ENCODE measurements at places on chromosomes 12 and 14.

DNA sequence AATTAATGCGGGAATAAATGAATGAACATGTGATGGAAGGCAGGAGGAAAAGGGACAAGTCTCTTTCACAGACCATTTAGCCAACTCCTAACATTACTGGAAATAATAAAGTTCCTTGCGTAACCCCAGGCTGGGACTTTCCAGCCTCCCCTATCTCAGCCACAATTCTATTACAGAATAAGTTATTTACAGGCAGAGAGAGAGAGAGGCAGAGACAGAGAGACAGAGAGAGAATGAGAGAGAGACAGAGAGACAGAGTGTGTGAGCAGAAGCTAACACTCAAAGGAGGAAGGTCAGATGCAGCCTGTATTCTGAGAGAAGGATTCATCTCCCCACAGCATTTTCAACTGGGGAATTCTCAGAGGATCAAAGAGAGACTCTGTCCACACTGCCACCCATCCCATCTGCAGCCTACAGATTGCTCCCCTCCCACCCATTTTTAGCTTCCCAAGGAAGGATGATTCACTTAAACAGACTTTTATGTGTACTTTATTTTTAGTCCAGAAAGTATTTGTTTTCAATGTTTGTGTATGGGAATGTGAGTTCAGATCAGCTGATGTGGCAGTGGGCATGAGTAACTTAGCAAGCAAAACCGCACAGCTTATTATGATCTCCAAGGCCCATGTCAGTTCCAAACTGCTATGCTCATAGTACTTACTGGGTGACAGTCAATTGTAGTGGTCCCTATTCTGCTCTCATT lies 165.7 kb downstream of the CAND1 start:
- no peak for DNase-seq

GRCh38 chr12:126021675-126022074 lies 956.4 kb downstream of the AACS start:
- DNase-seq: no peak

DNA sequence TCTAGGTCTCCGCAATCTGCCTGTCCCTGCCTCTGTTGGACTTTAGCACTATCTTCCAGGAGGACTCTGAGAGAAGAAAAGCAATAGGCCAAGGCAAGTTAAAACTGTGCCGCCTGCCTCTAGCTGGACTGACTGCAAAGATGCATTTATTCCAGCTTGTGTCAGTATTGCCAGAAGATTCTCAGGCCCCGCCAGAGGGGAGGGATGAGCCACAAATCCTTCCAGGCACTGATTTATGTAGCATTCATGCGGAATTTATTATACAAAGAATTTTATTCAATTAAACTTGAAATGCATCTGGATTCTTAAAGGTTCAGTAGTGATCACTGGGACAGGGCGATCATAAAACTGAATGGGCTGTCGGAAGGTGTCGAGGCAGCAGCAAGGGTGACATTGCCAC lies 19.8 kb downstream of the MMAB start:
- DNase-seq: no peak

GRCh38 chr12:122081697-122082221 lies 3.2 kb downstream of the MLXIP start:
- peak; percentile 62 for DNase-seq

DNA sequence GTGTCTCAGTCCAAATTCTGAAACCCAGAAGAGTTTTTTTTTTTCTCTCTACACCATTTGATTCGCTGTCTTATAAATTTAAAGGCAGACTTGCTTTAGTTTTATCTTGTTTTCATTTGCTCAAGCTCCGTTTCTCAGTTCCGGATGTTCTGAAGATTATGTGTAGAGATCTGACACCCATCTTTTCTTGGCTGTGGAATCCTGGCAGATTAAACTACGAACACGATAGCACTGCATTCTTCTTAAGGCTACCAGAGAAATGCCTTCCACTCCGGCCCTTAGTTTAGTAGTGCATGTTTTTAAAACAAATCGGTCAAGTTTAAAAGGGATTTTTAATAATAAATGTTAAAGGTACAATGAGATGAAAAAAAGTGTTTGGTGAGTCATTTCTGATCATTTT lies 106.4 kb downstream of the LMO3 start:
- DNase-seq: no peak

GRCh38 chr12:56928262-56928661 lies 5.9 kb downstream of the SDR9C7 start:
- DNase-seq: no peak

GRCh38 chr14:69079747-69080146 lies 73.2 kb downstream of the DCAF5 start:
- no peak for DNase-seq

DNA sequence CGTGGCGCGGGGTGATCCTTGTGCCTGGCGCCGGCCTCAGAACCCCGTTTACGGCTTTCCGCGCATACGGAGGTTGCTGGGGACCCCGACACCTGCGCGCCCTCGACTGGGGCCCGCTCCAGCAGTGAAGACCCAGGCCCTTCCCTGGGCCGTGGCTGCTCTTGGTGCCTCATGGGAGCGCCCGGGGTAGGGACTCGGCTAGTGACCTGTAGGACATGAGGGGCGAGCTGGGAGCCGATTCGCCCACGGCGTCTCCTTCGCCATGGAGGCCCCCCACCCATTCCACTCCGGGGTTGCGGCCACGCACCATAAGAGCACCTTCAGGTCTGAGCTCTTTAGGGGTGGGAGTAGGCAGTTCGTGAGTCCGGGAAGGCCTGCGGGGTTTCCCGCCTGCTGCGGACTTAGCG lies 14.2 kb upstream of the PAX9 start:
- DNase-seq: no peak

DNA sequence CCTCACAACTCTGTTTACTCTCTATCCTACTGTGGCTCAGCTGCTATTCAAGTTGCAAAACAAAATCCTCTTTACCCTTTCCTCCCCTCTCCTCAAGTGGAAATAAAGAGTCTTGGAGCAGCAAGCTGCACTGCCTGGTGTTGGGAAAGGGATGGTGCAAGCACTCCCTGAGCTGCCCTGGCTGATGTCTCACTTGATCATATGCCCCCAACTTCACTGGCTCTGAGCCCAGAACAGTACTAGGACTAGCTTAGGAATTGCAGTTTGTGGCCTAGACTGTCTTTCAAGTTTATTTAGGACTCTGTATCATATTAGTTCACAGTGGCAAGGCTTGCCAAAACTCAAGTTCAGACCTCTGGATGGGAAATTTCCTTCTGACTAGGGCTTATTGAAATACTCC lies 1683.8 kb upstream of the SEL1L start:
- DNase-seq: no peak

DNA sequence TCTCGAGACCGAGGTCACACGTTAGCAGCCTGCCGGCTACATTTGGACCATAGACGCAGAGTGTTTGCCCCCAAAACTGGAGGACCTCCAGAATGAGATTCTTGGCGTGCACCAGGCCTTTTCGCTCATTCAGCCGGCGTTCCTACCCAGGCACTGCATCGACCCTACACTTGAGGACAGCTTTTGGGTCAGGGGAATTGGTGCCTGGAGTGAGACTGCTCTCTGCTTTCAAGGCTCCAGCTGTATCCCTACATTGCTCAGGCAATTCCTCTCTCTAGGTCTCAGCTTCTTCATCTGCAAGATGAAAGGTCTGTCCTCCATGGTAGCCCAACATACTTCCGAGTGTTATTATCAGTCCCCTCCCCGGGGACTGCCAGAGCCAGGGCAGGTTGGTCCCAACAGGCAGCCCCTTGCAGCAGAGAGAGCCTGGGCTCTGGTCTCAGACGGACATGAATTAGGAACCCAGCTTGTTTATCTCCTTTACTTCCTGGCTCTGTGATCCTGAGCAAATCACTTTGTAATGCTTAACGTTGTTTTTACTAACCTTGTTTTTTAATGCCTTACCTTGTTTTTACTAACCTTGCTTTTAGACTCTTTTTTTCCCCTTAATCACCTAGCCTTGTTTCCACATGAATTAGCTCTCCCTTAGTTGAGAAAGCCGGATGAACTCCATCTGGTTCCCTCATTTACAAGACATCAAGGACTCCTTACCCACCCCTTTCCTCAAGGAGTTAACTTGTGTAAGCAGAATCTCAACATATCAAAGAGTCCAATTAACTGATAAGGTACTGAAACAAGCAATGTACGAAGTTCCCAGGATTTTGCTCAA lies 892 bp downstream of the TCHP start:
- no peak for DNase-seq

GRCh38 chr14:55026441-55026792 lies 482 bp downstream of the WDHD1 start:
- DNase-seq: no peak

DNA sequence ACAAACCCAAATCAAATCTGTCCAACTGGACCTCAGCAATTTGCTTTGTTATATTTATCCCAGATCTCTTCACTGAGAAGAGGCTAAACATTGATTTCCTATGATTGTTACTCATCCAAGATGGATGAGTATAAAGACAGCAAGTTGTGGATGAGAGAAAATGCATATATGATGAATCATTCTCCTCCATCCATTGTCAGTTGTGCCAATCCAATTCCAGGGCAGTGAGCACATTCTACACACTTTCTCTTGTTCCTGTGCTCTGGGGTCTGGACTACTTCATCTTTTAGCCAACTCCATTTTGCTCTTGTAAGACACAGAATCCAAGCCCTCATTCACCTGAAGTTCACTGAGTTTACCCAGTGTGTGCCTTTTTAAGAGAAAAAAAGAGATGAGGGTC lies 105.7 kb downstream of the GCH1 start:
- DNase-seq: no peak

- DNase-seq: no peak
Measured at GRCh38 chr12:4580281-4580688, 18.3 kb downstream of the DYRK4 start.

DNA sequence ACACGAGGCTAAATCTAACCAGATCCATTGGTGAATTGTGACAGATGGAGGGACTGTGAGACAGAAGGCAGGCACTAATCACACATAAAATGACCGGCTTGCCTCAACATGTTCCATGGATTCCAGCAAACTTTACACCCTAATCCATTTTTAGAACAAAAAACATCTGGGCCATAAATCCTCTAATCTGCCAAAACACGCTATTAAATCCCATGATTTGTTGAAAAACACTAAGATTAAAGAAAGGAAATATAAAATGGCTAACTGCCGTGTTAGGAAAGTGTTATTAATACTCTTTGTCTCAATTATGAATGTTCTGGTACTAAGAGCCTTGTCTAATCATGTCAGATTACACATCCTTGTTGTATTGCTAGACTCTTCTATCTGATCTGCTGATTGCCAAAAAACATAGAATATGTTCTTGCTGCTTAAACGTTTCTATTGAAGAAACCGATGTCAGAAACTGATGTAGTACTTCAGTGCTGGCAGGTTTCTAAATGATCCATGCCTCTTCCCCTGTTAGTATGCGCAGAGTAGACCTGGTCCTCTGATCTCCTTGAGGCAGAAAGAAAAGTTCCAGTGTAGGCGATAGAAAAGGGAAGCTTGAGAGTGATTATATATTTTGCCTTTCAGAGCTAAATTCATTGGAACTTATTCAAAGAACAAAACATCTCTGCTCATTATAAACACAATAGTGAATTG lies 384.9 kb downstream of the SOX5 start:
- no peak for DNase-seq

DNA sequence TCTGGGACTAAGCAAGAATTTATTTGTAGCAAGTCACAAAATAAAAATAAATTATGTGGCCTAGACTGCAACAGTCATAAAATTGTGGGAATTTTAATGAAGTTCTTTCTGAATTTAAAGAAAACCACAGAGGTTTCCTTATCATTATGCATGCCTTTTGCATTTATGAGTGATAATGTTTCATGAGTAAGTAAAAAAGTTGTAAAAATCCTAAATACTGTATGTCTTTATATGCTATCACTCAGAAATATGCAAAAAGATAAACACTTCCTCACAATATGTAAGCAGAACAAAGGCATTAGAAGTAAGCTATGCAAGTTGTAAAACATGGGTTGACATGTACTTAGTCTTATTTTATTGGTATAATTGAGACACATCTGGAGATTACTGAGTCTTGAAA lies 239.4 kb upstream of the PDE3A start:
- DNase-seq: no peak

- peak; percentile 6 for DNase-seq
Measured at GRCh38 chr14:50542941-50543418, 10.6 kb upstream of the MAP4K5 start.

- DNase-seq: no peak
Measured at GRCh38 chr12:65596514-65597091, 227.7 kb upstream of the HMGA2 start.

- DNase-seq: no peak
Measured at GRCh38 chr12:111426344-111427185, 20.8 kb downstream of the SH2B3 start.

- no peak for DNase-seq
Measured at GRCh38 chr12:56487448-56488040, 417 bp downstream of the GLS2 start.

DNA sequence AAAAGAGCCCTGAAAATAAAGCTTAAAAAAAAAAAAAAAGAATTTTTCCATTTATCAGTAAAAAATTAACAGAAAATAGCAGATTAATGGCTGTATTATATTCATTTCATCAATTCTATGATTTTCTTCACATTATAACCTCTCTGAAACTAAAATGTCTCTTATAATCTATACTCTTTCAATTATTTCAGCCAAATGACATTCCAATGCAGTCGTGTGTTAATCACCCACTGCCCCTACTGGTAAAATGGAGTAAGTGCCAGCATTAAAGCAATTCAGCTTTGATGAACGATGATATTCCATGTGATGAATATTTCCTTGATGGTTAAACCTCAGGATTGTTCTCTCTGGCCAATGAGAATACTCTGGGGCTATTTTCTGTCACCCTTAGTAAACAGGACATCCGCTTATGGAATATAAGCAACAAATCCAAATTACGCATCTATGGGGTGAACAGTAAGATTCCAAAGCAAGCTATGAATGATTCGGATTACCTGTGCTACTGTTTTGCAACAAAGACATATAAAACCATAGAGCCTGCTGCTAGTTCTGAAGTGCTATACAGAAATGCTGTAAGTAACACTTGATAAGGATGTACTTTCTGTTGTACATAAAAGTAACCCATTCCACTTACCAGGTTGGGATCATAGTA lies 20.3 kb upstream of the SYCP3 start:
- peak; percentile 57 for DNase-seq

DNA sequence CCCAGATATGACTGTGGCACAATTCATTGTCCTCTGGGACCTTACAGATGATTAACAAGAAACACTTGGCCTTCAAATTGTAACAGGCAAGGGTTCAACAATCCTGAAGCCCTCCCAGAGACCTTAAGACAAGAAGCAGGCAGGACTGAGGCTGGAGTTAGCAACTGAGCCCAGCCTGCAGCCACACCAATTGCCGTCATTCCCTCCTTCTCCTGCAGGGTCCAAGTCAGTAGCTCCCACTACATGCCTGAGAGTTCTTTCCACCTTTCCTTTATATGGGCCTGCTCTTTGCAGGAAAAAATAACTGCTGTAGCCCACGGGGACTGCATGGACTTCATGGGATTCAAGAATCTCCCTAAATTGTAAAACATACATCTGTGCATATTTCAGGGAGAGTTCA lies 2.4 kb upstream of the SERPINA4 start:
- no peak for DNase-seq

DNA sequence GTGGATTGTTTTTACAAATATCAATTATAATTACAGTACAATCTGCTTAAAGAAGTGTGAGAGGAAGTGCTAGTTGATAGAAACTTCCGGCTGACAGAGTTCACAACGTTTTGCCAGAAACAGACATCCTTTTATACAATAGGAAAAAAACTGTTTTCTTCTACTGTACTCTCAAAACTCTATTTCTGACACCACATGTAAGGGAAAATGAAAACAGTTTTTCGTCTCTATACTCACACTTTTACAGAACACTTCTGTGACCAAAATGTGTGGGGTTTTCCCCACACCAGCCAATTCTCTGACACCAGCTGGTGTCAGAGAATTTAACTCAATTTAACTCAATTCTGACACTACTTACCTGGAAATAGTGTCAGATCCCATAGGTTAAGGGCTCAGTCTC lies 24.2 kb upstream of the HIF1A start:
- peak; percentile 65 for DNase-seq

GRCh38 chr12:8658346-8658745 lies 4.3 kb downstream of the MFAP5 start:
- no peak for DNase-seq

Data from CD4-positive, alpha-beta T cell treated with Interferon alpha-2 for 1 hour (primary cell).